ENCODE measurements at places on chromosomes 6 and 20.

GRCh38 chr6:32244946-32245398, 21.1 kb upstream of the NOTCH4 start:
- peak; percentile 87 for DNase-seq

DNA sequence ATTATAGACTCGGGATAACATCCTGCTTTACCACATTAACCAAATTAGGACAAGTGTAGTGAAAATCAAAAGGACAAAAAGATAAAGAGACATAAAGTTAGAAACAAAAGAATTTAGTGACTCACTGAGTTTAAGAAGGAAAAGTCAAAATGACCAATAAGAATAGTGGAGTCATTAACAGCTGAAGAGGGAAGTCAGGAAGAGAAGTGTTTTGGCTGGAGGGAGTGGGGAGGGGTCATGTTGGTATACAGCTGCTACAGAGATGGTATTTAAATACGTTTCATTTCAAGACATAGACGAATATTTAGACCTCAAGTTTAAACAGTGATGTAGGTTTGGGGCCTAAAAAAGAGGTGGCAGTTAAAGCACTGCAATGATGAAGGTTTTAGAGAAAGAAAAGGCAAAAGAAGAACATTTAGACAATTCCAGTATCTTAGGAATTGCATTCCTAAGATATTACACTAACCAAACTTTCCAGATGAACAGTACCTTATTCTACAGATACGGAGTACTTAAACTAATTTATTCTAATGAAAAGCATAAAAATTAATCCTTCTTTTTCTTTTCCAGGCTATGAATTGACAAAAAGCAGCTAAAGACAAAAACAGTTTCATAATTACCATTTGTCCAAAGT, 10.6 kb downstream of the FKBP5 start:
- DNase-seq, result no peak

GRCh38 chr20:38345643-38346042, 639 bp upstream of the LBP start:
- DNase-seq, result no peak

GRCh38 chr6:139996253-139996834, 621.9 kb upstream of the CITED2 start:
- DNase-seq, result no peak

- DNase-seq, result no peak
Observed at GRCh38 chr6:139338795-139339194, 35.7 kb downstream of the CITED2 start.

- DNase-seq, result no peak
Observed at GRCh38 chr20:15220009-15220656, 882.7 kb upstream of the FLRT3 start.

GRCh38 chr6:96194675-96195074, 178.9 kb downstream of the FUT9 start:
- DNase-seq, result no peak

GRCh38 chr6:139145661-139146060, 10.8 kb downstream of the HECA start:
- DNase-seq, result no peak

GRCh38 chr20:36270744-36271638, 34.7 kb downstream of the AAR2 start:
- DNase-seq, result no peak

DNA sequence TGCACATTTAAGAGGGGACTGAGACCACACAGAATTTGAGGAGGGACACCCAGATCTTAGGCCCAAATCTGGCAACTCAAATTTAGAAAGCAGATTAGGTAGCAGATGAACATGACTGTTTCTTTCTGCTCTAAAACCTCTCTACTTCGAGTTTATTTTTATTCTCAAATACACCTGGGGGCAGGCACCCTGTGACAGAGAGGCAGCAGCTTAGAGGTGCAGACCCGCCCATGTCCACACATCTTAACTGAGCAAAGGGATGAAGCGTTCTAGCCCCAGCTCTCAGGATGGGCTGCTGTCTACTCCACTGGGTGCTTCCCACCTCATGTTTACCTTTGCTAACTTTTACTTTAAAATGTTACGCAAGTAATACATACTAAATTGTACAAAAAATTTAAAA, 125.0 kb downstream of the SLC23A2 start:
- DNase-seq, result no peak

- no peak for DNase-seq
Observed at GRCh38 chr6:2004888-2005287, 240.5 kb downstream of the GMDS start.

DNA sequence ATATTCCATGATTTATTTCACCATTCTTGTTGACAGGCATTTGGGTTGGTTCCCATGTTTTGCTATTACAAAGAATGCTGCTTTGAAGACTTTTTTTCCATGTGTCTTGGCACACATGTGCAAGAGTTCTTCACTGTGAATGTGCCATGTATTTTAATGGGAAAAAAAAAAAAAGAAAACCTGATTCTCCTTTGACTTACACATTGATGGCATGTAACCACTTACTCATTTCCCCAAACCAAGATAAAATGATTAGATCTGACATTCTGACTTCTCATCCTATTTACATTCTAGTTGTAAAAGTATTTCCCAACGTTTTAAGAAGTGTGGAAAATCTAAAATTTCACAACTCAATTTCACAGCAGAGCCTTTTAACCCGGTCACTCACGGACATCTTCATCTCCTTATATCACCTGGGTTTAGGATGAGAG, 4.4 kb downstream of the CAP2 start:
- no peak for DNase-seq

DNA sequence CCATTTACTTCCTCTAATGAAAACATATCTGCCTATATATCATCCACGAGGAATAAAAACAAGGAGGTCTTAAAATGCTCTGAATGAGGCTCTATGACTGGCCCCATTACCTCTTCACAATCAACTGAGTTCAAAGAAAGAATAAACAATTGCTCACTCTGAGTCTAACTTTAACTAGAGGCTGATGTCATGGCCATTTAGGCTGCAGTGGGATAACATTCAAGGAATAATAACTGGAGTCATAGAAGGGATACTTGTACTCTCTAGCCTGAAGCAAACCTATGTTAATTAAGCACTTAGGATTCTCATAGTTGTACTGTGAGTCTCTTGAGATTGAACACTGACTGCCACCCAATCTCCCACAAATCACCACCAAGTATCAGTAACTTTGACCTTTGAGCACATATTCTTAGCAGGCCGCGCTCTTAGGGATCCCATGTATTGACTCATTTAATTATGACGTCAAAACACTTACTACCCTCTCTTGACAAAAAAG, 70.2 kb downstream of the PERP start:
- no peak for DNase-seq

- peak; percentile 23 for DNase-seq
Observed at GRCh38 chr6:74851596-74851995, 354.3 kb downstream of the COL12A1 start.

- DNase-seq, result no peak
Observed at GRCh38 chr6:38434051-38434450, 205.7 kb downstream of the BTBD9 start.
